ENCODE measurements at places on chromosomes 4 and X. TPM values are rescaled to one million over a fixed set of nuclear protein-coding genes. Genes with fewer than 3 reads are reported as not detected.

The SPANXB1 gene
- not detected for total RNA-seq

- no peak for DNase-seq
These were observed 33.7 kb downstream of the STK32B start for GRCh38 chr4:5084911-5085475.

- no peak for DNase-seq
These were observed 37.0 kb upstream of the CD99L2 start for GRCh38 chrX:150935467-150935866.

- no peak for DNase-seq
These were observed 900.9 kb upstream of the EPHA5 start for GRCh38 chr4:66571145-66571695.

DNA sequence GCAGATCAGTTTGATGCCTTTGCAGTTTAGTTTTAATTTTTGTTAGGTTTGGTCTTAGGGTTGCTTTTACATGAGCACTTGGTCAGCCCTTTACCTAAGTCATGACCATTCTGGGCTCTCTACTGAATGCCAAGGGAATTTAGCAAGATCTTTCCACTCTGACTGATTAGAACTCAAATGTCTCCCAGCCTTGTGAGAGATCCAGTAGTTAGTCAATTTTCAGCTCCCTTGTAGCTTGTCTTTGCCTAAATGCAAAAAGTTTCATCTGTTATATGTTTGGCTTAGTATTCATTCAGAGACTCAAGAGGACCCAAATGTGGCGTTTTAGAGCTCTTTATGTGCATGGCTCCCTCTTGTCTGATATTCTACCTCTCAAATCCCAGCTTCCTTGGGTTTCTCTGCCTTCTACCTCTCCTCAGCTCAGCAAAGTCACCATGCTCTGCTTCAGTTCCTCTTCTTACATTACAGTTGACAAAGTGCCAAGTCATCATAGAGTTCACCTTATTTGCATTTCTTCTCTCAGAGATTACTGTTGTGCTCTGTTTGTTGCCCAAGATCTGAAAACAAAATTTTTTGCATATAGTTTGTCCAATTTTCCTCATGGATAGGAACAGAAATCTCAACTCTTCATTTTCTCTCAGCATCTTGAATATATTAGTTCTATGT lies 17.5 kb upstream of the JAKMIP1 start:
- no peak for DNase-seq

GRCh38 chrX:153336121-153336894 lies 2.4 kb downstream of the ZNF275 start:
- DNase-seq: peak; percentile 29

- no peak for DNase-seq
These were observed 122.3 kb downstream of the TEX13A start for GRCh38 chrX:105098201-105098600.

DNA sequence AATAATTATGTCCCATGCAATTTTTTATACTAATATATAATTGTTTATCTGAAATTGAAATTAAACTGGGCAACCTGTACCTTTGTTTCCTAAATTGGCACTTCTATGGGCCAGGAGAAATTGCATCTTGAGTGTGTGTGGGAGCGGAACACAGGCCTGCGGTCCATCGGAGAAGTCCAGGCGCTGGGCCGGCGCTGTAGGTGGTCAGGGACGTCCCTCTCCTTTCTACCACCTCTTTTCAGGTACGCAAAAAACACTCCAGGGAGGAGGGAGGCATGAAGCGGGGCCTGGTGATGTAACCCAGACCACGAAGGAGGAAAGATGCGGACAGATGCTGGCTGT lies 717 bp downstream of the MGAT4D start:
- no peak for DNase-seq

- DNase-seq: no peak
These were observed 313.9 kb downstream of the ASMT start for GRCh38 chrX:1928805-1929204.
